ENCODE measurements at places on chromosomes 3 and 15. TPM values are rescaled to one million over a fixed set of nuclear protein-coding genes. Genes with fewer than 3 reads are reported as not detected.

- no peak for DNase-seq
Measured at GRCh38 chr15:80061582-80061981, 2.1 kb downstream of the ZFAND6 start.

EPHB1 gene
- total RNA-seq: 3.0 TPM

- no peak for DNase-seq
Measured at GRCh38 chr15:35654332-35654731, 108.4 kb upstream of the DPH6 start.

GRCh38 chr15:27527490-27528067 lies 556.6 kb downstream of the GABRG3 start:
- no peak for DNase-seq

- no peak for DNase-seq
Measured at GRCh38 chr15:91521996-91522395, 331.5 kb upstream of the SLCO3A1 start.

DNA sequence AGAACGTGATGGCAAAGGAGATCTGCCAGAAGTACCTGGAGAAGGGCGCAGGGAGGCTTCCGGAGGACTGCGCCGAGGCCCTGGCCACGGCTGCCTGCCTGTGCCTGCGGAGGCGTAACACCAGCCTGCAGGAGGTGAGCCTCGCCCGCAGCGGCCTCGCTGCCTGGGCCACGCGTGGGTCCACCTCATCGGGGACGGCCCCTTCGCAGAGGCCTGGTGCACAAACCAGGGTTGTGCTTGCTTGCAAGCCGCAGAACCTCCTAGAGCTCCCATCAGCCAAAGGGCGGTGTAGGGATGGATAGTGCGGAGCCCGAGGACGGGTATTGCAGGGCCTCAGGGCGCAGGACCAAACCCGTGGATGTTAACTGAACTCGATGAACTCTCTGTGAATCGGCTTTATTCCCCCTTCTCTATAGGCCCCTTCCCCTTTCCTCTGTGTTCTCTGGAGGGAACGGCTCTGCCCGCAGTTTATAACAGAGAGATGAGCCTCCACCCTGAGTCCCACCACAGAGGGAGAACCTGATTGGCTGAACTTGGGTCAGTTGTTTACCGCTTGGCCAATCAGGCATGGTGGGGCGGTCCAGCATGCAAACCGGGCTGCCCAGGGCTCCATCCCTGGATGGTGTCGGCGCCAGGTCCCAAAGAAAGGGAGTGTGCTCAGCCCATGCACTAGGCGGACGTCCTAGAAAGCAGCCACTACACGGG lies 13.6 kb upstream of the TATDN2 start:
- DNase-seq: no peak

TMEM212 gene
- total RNA-seq: 5.2 TPM

PDZRN3 gene
- 16.0 TPM for total RNA-seq

GRCh38 chr3:40079203-40079846 lies 230.2 kb upstream of the EIF1B start:
- DNase-seq: no peak

IRAK2 gene
- total RNA-seq: 3.9 TPM

SOX14 gene
- total RNA-seq: not detected

DNA sequence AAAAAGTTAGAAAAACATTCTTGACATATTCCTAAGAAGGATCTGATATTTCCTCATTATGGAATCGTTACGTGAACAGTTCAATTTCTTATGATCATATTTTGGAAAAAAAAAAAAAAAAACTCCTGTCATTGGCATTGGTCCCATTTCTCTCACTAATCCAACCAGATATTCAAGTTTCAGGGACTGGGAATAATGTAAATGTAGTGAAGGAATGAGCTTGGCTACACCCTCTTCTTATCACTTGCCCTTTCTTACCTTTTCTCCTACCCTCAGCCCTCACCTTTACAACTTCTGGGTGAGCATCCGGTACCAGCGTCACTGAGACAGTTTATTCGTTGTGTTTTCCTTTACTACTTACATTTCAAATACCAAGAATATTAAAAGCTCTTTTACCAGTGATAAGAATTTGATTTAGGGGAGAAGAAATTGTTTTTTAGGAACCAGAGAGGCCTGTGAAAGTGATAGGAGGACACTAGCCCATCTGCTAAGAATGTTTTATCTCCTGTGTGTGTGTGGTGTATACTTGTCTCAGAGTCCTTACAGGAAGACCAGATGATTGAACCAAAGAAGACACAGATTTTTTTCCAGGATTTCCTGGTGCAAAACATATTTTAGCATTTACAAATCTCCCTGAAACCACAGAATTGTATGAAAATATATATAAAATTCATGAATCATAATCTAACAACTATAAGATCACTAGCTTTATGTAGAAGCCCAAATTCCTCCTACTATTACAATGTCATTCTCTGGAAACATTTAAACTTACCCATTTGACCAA lies 946.7 kb downstream of the ZPLD1 start:
- no peak for DNase-seq

All from lower lobe of right lung (tissue), 2 donors.